ENCODE measurements at places on chromosomes 1 and 21.

GRCh38 chr1:90100566-90100965 lies 105.7 kb downstream of the ZNF326 start:
- no peak for DNase-seq

- no peak for DNase-seq
Observed at GRCh38 chr1:85258536-85259117, 835 bp downstream of the C1orf52 start.

- no peak for DNase-seq
Observed at GRCh38 chr1:166390366-166391033, 223.7 kb upstream of the FAM78B start.

DNA sequence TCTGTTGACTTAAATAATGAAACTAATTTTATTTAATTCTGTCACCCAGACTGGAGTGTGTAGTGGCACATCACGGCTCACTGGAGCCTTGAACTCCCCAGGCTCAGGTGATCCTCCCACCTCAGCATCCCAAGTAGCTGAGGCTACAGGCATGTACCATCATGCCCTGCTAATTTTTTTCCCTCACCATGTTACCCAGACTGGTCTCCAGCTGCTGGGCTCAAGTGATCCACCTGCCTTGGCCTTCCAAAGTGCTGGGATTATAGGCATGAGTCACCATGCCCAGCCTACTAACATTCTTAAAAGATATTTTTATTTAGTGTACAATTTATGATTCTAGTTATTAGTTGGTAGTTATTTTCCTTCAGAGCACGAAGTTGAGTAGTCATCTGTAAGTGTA lies 49.5 kb downstream of the NRDC start:
- DNase-seq, result no peak

DNA sequence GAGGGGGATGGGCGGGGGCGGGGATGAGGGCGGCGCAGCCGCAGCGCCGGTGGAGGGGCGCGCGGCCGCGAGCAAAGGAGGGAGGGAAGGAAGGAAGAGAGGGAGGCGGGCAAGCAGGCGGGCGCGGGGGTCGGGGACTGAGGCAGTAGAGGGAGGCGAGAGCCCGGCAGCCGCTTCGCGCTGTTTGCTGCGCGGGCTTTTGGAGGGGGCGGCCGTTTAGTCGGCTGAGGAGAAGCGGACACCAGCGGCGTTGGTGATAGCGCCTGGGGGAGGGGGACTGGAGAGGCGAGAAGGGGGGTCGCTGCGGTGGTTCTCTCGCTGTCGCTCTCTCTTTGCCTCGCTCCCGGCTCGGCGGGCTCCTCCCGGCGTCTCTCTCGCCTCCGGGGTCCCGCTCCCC lies at the start of gene HS2ST1:
HS2ST1 (plus strand) TSS at position 35 of the 397 bp plus-strand sequence.
- peak; percentile 92 for DNase-seq

DNA sequence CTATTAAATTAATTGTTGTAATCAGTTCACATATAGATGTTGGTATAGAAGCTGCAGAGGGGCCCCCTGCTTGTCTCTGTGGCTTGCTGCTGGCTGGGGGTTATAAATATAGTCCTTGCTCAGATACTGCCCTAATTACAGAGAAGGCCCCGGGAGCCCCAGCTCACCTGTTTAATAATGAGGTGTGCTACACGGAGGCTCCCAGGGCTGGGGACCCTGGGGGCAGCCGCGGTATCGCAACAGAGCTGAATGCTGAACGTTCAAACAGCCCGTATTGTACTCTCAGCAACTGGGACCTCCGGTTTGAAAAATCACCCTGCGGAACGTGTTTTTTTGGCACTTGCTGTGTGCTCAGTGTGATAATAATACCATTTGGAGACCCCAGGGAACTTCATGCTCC lies 309.3 kb downstream of the CAMTA1 start:
- no peak for DNase-seq

GRCh38 chr1:60914982-60915381 lies 167.4 kb upstream of the NFIA start:
- DNase-seq, result no peak

DNA sequence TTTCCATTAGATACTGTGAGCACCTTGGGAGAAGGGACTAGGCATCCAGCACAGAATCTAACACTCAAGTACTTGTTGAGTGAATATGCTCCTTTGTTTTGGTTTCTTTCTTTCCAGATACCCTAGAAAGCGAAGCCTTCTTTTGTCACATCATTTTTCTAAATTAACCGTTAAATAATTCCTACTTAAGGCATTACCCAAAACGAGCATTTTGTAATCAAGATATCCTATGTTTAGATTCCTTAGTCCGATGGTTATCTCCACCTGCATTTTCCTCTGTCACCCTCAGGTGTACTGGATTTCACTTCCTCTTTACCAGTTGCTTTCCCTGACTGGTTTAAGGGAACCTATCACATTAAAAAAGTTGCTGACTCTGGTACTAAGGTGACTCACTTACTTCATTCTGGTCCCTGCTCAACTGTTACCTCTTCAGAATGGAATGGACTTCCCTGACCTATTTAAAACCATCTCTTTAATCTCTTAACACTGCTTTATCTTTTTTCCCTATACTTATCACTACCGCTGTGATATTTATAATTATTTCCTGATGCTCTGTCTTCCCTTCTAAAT lies 3.2 kb downstream of the B3GALNT2 start:
- DNase-seq, result no peak

GRCh38 chr1:211722277-211723175 lies 47.1 kb upstream of the NEK2 start:
- no peak for DNase-seq

DNA sequence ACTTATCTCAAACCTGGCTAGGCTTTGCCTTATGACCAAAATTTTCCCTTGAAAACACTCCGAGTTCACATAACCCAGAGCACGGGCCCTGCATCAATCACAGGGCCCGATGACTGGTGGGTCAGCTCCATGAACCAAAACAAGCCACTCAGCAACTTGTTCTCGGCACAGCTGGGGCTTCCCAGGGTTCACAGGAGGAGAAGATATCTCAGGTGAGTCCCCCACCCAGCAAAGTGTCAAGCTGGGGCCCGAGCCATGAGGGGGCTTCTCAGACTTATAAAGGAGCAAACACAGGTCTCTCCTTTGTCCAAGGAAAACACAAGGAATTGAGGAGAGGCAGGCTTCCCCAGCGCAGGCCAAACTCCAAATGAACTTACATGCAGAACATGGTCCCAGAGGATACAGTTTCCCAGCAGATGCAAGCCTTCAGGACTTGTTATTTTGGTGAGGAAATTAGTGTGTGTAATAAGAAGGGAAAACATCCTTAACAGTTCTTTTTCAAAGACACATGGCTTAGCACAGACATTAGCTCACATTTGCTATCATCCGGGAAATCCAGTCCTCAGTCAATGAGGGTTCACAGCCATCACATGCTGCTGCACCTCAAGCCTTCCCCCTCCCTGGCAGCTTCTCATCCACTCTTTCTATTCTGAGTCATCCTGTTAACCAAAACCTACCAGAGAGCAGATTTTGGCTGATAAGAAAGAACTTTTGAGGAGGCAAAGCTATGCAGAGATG lies 98.1 kb upstream of the NFIA start:
- DNase-seq, result no peak

- DNase-seq, result no peak
Observed at GRCh38 chr21:38183961-38184360, 72.8 kb upstream of the KCNJ15 start.

DNA sequence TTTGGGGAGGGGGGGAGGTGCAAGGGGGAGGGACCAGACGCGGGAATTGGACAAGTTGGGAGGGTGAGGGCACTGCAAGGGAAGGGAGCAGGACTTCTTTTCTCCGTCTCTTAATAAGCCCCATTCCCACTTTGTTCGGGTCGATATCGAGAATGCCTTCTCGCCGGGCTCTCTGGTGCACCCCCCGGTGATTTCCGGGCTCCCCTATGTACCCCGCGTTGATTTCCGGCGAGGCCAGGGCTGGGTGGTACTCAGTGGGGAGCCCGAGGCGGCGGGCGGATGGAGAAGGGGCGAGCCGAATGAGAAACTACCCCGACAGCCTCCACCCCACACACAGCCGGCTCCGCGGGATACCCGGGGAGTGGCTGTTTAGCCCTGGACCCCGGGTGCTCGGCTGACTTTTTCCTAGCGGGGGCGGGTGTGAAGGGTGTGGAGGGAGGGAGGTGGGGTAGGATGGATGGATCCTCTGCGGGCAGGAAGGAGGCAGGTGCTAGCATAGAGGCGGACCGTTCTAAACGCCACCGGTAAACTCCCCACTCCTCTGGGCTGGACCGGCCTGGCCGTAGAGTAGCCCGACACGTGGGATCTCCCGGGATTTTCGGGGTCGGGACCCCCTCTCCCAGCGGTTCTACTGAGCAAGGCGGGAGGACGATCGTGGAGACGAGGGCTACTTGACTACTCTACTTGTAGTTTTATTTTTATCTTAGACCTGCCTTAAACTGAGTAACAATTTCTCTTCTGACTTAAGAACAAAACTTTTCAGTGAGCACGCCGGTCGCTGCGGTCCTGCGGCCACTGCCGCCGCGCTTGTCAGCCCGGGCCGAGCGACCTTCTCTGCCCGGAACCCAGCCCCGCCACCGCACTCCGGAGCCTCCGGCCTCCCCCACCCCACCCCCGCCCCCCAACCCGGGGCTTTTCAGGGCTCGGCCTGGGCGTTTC lies 1.0 kb downstream of the RNF220 start:
- DNase-seq, result no peak

DNA sequence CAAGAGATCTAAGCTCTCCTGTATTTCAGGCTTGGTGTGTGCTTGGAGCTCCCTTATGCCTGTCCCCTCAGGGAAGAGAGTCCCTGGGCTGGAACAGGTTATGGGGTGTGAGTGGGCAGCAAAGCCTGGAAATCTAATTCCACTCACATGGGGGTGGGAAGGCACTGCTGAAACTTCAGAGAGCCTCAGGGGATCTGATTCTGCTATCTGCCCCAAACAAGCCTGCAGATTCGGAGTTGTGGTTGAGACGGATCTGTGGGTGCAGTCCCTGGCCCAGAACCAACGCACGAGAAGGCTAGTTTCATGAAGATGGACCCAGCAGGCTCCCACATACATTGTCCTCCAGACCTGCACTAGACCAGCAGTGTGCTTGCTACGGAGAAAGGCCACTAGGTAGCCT lies 2.9 kb downstream of the BLACAT1 start:
- no peak for DNase-seq

- no peak for DNase-seq
Observed at GRCh38 chr21:44290327-44291077, 4.8 kb downstream of the AIRE start.

DNA sequence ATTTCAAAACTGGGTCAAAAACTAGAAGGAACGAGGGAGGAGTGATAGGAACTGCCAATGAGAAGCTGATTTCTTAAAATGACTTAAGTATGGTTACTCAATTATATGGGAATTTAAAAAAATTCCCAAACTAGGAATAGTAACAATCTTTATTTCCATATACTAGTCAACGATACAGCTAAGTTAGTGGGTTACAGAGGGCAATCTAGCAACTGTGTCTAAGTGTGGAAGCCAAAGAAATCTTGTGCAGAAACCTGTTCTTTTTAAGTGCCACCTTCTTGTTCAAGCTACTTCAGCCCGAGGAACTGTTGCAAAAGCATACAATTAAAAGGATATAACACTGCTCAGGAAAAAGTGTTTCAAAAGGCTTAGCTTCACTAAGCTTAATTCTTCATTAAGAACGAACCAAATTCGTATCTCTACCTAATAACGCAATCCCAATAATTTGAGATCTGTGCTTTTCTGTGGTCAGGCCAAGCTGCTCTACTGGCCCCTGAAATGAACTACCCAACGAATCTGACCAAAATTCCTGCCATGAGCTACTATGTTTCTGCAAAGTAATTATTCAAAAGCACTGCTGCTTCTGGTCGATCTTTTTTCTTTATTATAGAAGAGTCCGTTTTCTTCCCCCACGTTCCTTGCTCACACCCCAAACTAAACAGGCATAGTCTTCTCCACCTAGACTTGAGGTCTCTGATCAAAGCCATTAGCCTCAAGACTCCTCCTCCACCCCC lies 1.8 kb downstream of the USP24 start:
- no peak for DNase-seq

- no peak for DNase-seq
Observed at GRCh38 chr1:13996334-13996733, 296.3 kb downstream of the PRDM2 start.

DNA sequence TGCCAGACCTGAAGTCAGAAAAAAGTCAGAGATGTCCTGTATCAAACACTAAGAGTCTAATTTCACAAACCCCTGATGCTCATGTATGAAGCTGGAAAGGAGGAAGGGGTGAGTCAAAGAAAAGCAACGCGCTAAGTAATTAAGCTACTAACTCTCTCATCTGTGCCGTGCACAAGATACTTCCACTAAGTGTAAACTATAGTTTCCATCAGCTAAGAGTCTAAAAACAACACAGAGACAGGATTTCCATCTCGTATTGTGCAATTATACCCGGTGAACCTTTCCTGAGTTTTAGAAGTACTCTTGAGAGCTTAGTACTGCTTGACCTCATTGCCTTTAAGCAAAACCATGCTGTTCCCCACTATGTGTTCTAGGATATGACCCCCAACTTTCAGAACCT lies 19.0 kb downstream of the DNALI1 start:
- DNase-seq, result no peak

DNA sequence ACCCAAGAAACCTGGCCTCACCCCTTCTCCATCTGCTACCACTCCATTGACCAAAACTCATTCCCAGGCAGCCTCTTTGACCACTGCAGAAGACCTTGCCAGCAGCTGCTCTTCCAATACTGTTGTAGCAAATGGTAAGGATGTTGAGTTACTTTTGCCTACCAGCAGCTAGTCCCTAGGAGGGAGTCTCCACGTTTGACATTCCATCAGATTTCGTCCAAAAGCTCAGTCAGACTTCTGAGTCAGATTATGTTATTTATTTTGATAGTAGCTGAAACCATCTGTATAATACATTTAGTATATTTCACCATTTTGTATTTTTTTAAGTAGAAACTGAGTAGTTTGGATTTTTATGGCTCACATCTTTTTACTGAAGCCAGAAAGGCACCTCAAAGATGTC lies 51.5 kb upstream of the WNT2B start:
- DNase-seq, result no peak

- DNase-seq, result no peak
Observed at GRCh38 chr1:5410652-5411051, 581.6 kb downstream of the NPHP4 start.

- no peak for DNase-seq
Observed at GRCh38 chr1:115114308-115114707, 25.0 kb upstream of the TSPAN2 start.

DNA sequence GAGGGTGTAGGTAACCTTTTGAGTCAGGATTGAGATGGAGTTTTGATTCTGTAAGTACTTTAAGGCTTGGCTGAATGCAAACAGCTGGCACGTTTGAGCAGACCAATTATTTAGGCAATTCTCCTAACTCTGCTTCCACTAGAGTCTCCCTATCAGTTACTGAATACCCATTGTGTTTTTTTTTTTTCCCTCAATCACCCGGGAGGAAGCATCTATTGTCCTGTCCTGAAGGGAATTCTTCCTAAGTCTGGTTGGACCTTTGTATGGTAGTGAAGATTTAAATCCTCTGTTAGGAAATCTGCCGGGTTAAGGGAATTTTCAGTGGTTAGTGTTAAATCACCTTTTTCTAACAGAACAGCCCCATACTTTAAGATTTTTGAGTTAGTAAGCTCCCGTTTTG lies 571.2 kb upstream of the USP24 start:
- no peak for DNase-seq

GRCh38 chr1:197715806-197716205 lies 59.5 kb downstream of the DENND1B start:
- DNase-seq, result no peak
